ENCODE measurements at places on chromosomes 2 and 18. TPM values are rescaled to one million over a fixed set of nuclear protein-coding genes. Genes with fewer than 3 reads are reported as not detected.

Gene REG3A
- total RNA-seq: not detected

Gene MARS2
- total RNA-seq: 1.2 TPM

Gene OTX1
- total RNA-seq: 0.32 TPM

Gene IL36G
- not detected for total RNA-seq

Gene MAB21L4
- total RNA-seq: not detected
